ENCODE measurements at places on chromosomes 12 and 14. TPM values are rescaled to one million over a fixed set of nuclear protein-coding genes. Genes with fewer than 3 reads are reported as not detected.

The ASB2 gene
- total RNA-seq = 0.67 TPM

The KCNC2 gene
- not detected for total RNA-seq

The CLEC4D gene
- total RNA-seq = not detected

The TAS2R42 gene
- total RNA-seq = not detected

The SLC39A5 gene
- not detected for total RNA-seq

The NINJ2 gene
- 0.56 TPM for total RNA-seq

The AMN1 gene
- 9.0 TPM for total RNA-seq

The PROX2 gene
- not detected for total RNA-seq

The LALBA gene
- not detected for total RNA-seq

The CFAP251 gene
- total RNA-seq = 0.96 TPM

The ZFHX2 gene
- 0.76 TPM for total RNA-seq

The FAM186B gene
- total RNA-seq = 0.19 TPM

The DPPA3 gene
- total RNA-seq = not detected

The MANSC4 gene
- total RNA-seq = not detected

The KRT6A gene
- 8.1 TPM for total RNA-seq

The LRRK2 gene
- 1.6 TPM for total RNA-seq

The CYP46A1 gene
- total RNA-seq = 0.25 TPM

The DNAI7 gene
- total RNA-seq = 0.23 TPM

The GDF3 gene
- not detected for total RNA-seq

The IL22 gene
- total RNA-seq = not detected

The COX8C gene
- not detected for total RNA-seq

The RNF212B gene
- not detected for total RNA-seq

The GLI1 gene
- 6.6 TPM for total RNA-seq

The OR6C65 gene
- total RNA-seq = not detected

The CD163 gene
- total RNA-seq = not detected

The PLCZ1 gene
- total RNA-seq = not detected

The OR6C4 gene
- total RNA-seq = not detected

The C3AR1 gene
- total RNA-seq = not detected

The SAMD15 gene
- 1.9 TPM for total RNA-seq

The RNASE7 gene
- not detected for total RNA-seq

The ARHGEF40 gene
- 11.5 TPM for total RNA-seq

The SOAT2 gene
- total RNA-seq = 0.24 TPM

The DCN gene
- total RNA-seq = not detected

The KRT2 gene
- not detected for total RNA-seq

The TAS2R31 gene
- not detected for total RNA-seq

The DACT1 gene
- 0.64 TPM for total RNA-seq

The SLC17A8 gene
- 0.03 TPM for total RNA-seq
